ENCODE measurements at places on chromosomes 4 and X.
A peak's percentile ranks its signal among the peaks of the same experiment; 100 is the strongest.

- peak; percentile 94 for DNase-seq
Observed at GRCh38 chr4:152100379-152101201, 339.8 kb upstream of the GATB start.

DNA sequence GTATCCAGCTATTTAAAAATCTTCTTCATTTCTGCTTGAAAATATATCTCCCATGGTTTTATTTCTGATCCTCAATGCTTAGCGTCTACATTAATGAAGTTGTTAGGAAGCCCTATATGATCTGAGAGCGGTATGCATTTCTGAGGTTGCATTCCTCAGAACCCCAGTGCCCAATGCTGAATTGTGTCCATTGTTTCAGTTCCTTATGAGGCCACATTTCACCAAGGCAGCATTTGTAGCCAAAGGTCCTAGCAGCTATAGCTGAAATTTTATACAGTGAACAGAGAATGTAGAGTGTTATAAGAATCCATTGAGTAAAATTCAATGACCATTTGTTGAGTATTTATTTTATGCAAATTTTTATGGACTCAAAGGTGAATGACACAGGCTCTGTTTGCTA is 209.5 kb downstream of the PCDH7 start:
- no peak for DNase-seq

DNA sequence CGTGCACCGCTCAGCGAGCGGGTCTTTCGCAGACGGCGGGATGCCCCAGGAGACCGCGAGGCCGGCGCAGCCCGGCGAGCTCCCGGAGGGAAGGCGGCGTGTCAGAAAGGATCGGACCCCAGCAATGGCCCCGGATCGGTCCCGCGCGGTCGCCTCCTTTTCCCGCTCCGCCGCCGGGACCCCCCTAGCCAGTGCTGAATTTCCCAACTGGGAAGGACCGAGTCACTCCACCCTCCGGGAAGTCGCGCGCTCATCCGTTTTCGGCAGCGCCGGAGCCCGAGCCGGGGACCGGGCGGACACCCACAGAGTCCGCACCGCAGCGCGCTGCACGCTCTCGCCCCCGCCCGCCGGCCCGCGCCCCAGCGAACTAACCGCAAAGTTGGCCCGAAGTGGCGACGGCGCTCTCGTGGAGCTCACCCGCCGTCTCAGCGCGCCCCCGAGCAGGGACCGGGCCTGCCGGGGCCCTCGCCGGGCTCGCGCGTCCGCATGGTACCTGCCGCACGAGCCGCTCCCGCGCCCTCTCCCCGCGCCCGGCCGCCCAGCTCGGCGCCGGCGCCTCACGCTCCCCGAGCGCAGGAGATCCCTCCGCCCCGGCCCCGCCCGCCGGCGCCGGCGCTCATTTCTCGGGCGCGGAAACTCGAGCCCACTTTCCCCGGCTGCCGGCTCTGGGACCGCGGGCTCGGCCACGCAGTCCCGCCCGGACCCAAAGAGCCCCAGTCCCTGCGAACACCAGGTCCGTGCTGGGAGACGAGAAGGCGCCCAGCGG is at the start of gene FAT1:
FAT1 (minus strand) TSS at position 565 of the 766 bp plus-strand sequence. CDS start 14,029 bp downstream, outside the sequence.
- no peak for DNase-seq

DNA sequence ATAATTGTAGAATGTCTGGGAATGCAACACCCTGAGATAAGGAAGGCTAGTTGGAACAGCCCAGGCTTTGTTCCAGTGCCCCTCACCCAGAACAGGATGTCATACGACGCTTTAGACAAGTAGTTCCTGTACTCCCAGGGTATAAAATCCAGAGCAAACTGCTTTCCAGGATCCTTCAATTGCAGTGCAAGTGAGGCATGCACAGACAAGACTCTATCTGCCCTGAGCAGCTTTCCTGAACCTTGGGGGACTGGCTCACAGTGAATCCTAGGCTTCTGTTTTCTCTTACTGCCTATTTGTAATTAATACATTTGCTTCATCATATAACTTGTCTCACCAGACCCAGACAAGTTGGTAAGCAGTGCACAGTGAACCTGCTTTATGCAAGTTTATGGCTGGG is 48.4 kb upstream of the IL9R start:
- DNase-seq: no peak

DNA sequence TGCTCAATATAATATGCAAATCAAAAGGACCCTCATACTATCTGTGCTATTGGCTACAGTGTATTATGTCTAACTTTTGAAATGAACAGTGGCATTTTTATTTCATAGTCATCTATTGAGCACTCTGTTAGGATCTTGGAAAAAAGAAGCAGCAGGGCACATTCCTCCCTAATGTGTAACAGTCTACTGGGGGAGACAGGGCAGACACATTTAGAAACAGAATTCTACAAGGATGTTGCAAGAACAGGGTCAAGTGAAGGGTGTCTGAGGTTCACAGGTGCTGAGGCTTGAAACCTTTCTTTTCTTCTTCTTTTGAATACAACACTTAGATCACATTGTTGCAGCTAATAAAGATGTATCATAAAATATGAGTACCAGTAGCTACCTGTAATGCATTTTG is 129.7 kb upstream of the SLC4A4 start:
- no peak for DNase-seq

DNA sequence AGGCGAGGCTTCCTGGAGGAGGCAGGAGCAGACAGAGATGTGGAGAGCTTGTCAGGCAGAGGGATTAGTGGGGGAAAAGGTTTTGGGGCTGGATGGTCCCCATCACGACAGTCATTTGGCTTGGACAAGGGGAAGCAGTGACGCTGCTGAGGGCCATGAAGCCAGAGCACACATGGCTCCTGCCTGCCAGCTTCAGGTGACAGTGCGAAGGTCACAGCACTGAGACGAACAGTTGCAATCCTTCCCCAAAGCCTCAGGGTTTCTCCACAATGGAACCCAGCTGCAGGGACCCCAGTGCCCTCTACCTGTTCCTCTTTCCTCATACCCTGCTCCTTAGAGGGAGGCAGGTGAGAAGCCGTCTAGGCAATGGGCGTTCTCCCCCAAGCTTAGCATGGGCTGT is 110.3 kb downstream of the DRD5 start:
- DNase-seq: no peak

DNA sequence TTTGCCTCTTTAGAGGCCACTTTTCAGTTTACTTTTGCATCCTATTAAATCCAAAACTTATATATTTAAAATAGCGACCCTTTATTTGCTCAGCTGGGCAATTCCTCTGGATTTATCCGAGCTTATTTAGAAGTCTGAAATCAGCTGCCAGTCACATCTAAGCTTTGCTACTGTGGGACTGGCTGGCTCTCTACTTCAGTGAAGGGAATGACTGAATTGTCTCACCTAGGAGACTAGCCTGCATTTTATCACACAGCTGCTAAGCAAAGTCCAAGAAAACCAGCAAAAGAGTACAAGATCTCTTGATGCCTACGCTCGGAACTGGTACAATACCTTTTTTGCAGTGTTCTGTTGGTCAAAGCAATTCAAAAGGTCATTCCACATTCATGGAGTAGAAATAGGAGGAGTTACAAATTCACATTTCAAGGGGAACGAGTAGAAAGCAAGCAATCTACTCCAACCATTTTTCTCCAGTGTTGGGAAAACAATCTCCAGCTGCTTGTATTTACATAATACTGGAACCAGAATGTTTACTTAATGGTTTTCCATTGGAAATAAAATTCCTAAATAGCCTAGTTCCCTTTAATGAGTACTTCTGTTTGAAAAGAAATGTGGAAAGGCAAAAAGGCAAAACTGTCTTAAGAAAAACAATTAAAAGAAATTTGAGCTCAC is 160.2 kb downstream of the MAGEB5 start:
- no peak for DNase-seq

GRCh38 chr4:72558655-72559054 is 10.4 kb downstream of the ADAMTS3 start:
- no peak for DNase-seq

DNA sequence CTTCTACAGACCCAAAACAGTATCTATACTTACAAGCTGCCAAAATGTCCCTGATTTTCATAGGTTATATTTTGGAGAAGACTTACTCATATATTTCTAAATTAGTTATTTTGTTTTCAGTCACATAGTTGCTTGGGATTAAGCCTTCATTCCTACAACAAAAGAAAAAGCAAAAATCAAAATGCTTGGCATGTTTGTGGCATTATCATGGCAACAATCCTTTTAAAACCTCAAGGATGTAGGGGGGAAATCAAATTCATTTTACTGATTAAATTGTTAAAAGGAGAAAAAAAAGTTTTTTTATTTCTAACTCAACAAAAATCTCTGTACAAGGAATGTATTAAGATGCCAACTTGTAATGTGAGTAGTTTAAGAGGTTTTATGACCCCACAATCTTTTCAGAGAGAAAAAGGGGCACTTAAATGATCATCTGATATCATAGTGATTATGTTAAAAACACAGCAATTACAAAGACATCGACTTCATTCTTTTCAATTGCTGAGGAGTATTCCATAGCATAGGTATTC is 23.5 kb downstream of the TXK start:
- DNase-seq: no peak

- DNase-seq: no peak
Observed at GRCh38 chrX:78574306-78574705, 84.8 kb downstream of the RTL3 start.

DNA sequence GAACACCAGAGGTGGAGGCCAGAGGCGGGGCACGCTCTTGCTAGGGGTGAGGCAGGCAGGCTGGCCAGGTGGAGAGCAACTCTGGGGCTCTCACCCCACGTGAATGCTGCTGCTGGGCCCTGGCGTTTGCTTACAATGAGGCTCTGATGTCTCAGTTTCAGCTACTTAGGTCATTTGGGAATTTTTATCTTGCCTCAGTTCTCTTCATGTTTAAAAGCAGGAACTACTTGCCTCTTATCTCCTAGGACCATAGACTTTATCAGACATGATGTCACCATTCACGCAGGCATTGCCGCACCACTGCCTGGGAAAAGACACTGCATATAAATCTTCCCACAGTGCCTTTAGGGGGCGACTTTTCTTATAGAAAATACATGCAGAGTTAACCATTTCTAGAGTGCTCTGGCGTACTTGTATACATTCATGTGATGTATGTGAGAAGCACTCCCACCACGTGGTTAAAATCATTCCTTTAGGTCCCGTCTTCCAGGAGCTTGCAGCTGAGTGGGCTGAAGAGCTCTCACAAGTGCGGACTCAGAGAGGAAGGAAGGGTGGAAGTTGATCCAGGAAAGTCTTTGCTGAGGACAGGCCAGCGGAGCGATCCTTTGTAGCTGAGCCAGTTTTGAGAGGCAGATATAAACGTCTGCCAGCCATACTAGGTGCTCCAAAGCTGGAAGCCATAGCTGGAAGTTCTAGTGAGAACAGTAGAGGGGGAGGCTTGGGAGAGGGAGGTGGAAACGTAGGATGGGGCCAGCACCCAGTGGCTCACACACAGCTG is 84.3 kb upstream of the CLDN34 start:
- DNase-seq: no peak

- DNase-seq: no peak
Observed at GRCh38 chr4:154492288-154492687, 689 bp upstream of the DCHS2 start.

DNA sequence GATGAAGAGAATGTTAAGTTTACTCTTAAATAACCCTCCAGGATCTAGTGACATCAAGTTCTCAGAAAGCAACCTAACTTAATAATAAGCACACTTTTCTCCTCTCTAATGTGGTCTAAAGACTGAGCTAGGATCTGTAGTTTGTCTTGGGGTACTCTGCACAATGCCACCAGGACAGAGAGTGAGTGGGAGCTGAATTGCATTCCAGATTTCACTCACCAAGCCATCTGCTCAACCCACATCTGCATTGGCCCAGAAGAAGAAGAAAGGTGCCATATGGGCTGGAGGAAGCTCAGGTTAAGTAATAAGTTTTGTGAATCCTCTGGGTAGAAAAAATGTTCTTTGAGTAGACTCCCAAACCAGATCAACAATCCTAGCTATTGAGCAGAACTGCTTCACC is 384.6 kb downstream of the PPP3CA start:
- DNase-seq: no peak

- DNase-seq: no peak
Observed at GRCh38 chr4:153060196-153060595, 124.1 kb downstream of the FHDC1 start.

DNA sequence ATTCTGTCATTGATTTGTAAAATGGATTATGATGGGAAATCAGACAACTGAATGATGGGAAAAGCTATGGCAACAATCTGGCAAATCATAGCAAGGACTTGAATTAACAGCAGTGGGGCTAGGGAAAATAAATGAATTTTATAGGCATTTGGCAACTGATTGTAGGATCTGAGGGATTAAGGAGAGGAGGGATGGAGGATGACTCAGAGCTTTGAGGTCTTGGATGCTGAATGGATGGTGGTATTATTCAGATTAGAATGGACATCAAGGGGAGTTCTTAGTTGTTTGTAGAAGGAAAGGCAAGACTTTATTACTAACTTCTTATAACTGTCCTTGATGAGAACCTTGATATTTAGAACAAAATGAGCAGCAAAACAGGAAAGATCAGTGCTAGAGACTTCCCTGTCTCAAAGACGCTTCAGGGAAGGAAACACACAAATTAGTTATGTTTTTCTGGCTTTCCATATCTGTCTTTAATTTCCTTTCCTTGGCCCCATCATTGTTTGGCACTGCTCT is 51.4 kb upstream of the HHIP start:
- no peak for DNase-seq

- DNase-seq: no peak
Observed at GRCh38 chrX:42219231-42219630, 295.9 kb upstream of the CASK start.

GRCh38 chr4:187972135-187972534 is 23.4 kb upstream of the ZFP42 start:
- DNase-seq: no peak

GRCh38 chrX:46561824-46562657 is 11.5 kb upstream of the CHST7 start:
- DNase-seq: no peak

GRCh38 chr4:7159923-7160322 is 32.4 kb upstream of the SORCS2 start:
- no peak for DNase-seq

GRCh38 chr4:88809101-88809500 is 111.5 kb upstream of the NAP1L5 start:
- DNase-seq: no peak

DNA sequence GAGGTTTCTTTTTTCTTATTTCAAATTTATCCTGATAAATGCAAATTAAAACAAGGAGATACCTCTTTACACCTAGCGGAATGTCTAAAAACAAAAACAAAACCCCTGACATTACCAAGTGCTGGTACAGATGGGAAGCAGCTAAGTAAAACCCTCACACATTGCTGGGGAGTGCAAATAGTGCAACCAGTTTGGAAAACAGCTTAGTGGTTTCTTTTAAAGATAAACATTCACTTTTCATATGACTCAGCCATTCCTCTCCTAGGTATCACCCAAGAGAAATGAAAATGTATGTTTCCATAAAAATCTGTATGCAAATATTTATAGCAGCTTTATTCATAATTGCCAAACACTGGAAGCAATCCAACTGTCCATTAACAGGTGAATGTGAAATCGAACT is 84.1 kb upstream of the HELT start:
- no peak for DNase-seq

GRCh38 chr4:113969709-113970334 is 9.6 kb downstream of the ARSJ start:
- DNase-seq: no peak

GRCh38 chr4:79467246-79467932 is 59.4 kb upstream of the GK2 start:
- DNase-seq: no peak

All from central memory CD4-positive, alpha-beta T cell (primary cell).